ENCODE measurements at places on chromosomes 11 and 22.

DNA sequence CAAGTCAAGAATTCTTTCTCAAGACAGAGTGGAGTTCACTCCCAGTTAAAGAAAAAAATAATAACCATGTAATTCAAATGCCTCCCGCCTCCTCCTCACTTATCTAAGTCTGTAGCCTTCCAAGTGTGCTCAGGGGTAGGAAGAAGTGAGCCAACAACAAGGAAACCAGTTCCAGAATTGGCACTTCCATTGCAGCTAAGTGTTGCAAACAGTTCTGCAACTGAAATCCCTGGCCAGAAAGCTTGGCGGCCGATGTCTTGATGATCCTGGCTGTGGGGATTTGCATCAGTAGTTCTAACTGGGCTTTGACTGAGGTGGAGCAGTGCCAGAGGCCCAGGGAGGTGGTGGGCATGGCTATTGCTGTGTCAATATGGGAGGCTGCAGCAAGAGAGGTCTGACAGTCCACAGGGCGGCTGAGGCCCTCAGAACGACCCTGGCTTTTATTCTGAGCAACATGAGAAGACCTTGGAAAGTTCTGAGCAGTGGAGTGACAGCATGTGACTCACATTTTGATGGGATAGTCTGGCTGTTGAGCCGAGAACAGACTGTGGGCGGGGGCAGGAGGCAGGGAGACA lies 19.2 kb downstream of the DHCR7 start:
- DNase-seq, result no peak

DNA sequence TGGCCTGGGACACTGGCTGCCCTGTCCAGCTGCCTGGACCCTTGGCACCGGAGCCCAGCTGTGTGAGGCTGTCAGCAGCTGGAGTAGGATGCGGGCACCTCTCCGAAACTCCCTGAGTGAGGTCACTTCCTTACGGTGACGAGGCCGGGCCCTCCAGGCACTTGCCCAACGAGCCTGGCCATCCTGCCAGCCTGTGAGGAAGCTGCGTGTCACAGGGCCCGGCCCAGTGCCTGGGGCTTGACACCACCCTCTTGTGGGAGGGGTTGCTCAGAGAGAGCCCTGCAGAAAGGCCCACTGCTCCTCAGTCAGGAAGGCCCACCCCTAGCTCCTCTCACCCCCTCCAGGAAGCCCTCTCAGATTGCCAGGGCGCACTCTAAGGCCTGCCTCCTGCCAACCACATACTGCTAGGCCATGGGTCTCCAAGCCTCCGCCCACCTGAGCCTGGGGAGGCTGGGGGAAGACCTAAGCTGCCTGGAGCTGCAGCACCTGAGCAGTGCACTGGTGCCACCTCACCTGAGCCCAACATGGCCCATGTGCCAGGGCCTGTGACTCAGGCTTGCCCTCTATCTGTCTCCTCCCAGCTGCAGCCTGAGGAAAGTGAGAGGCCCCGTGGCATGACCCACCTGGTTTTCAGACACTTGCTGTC lies 4.3 kb upstream of the PHLDA2 start:
- no peak for DNase-seq

GRCh38 chr11:103325686-103326069 lies 216.5 kb downstream of the DYNC2H1 start:
- no peak for DNase-seq

DNA sequence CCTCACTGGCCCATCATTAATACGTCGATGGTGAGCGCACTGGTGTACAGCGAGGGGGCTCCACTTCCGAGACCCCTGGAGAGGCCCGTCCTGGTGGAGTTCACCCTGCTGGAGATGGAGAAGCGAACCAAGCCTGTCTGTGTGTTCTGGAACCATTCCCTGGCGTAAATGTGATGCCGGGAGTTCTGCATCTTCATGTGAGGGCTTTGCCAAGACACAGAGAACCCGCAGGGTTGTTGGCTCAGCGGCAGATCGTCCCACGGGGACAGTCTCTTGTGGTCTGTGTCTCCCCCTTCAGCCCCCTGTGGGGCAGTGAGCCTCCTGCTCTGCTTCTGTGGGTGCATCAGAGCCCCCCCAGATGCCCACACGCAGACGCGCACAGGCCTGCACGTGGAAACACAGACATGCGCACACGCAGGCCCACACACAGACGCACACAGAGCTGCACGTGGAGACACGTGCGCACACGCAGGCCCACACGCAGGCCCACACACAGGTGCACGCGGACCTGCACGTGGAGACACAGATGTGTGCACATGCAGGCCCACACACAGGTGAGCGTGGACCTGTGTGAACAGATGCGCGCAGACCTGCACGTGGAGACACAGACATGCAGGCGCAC lies 55.8 kb upstream of the PRODH start:
- DNase-seq, result no peak

DNA sequence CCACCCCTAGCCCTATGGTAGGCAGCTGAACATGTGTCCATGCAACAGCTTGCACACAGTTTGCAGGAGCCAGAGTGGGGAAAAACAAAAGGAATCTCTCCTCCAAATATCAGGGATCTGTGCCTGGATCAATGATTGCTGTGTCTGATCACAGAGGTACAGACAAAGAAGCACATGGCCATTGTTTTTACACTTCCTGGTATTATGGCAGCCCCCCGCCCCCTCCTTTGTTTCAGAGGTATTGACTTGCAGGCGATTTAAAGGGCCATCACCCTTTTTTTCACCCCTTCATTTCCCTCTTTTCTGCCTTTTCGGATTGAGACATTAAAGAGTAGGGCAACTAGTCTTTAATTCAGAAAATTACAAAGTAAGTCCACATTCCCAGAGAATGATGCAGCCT lies 453.0 kb upstream of the LUZP2 start:
- no peak for DNase-seq

Data from left renal pelvis (tissue), 4 donors.